ENCODE measurements at places on chromosomes 5 and 9.

DNA sequence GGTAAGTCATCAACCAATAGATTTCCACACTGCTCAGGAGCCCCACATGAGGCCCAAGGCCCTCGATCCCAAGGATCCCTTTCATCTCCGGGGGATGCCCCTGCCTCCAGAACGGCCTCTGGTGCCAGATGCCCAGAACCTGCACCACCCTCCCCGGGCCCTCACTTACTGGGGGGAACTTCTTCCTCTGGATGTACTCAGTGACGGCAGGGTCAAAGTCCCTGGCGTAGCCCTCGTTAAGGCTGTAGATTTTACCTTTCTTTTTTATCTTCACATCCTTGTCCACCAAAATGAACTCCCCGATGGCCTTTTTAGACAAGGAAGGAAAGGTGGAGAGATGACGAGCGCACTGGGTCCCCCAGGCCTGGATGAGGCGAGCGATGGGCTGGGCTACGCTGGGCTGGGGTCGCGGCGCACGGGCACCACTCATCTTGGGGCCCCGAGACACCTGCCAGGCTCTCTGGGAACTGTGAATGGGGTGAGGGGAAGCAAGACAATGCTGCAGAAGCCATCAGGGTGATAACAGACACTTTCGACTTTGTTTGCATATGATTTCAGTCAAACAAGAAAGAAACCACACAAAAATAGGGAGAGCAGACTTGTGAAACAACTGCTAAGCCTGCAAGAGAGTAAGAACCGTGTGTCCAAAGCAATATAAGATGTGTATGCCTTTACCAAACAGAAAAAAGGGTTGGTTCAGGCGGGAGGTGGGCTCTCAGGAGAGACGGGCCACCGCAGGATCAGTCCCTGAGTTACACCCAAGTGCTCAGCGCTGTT is 13.2 kb upstream of the FBP2 start:
- DNase-seq = no peak

GRCh38 chr5:101977729-101978345 is 318.2 kb downstream of the SLCO4C1 start:
- peak; percentile 18 for DNase-seq

GRCh38 chr9:89722712-89723111 is 117.9 kb downstream of the GADD45G start:
- no peak for DNase-seq

DNA sequence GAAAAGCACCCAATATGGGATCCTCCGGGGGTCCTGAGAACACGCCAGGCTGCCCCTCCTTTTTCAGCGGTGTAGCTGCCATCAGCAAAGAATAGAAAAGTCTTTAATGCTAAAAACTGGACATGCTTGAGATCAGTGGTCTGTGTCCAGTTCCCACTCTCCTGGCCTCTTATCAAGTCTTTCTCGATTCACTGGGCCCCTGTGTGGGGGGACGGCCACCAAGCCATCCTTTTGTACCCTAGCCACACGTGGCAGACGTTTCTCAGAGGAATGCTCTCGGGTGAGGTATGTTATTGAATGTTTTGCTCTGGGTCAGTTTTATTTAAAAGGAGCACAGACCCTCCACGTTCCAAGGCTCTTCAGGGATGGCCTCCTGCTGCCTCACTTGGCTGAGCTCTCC is 23.6 kb downstream of the FABP6 start:
- DNase-seq = no peak

DNA sequence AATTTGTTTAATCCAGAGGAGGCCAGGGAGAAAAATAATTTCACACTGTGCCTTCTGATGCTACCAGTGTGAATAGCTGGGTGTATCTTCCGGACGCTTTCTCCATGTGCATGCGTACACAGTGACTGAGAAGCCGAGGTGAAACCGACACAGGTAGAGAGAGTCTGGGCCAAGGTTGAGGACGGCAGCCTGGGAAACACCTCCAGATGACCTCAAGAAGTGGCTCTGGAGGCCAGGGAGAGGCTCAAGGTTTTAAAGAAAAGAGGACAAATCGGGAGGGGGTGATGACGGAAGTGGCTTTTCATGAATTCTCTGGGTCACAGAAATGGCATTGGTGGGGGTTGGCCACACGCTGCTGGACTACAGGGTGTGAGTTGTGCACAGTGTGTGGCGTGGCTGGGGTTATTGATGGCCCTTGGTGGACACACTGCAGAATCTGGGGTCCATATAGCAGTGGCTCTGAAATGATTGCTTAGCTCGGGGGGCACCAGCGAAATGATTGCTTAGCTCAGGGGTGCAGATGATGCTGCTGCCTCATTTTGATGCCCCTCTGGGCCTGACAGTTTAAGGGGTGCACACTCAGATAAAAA is 34.1 kb upstream of the LRRC14B start:
- DNase-seq = no peak

GRCh38 chr9:77453825-77454647 is 194.1 kb downstream of the GNA14 start:
- DNase-seq = no peak
